ENCODE measurements at places on chromosomes 6 and 20.

- DNase-seq, result no peak
Measured at GRCh38 chr6:34904990-34905613, 16.0 kb downstream of the ANKS1A start.

DNA sequence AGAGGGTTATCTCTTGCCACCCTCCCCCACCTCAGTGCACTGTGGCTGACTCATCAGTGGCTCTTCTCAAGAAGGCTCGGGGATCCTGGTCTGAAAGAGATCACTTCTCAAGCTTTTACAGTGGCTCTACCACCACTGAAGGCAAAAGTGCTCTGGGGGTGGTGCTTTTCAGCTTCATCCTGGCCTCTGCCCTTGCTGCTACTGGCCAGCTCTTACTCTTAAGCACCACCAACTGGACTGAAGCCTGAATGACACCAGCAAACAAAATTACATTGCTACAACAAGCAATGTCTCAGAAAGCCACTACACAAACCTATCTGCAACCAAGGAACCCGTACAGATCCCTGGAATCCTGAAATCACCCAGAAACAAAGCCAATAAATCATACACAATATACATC is 402.1 kb downstream of the EPHA7 start:
- no peak for DNase-seq

GRCh38 chr6:31351033-31351380 is 6.0 kb downstream of the HLA-B start:
- no peak for DNase-seq

GRCh38 chr20:43102394-43102793 is 87.3 kb downstream of the PTPRT start:
- no peak for DNase-seq

- no peak for DNase-seq
Measured at GRCh38 chr6:108797951-108798669, 50.1 kb upstream of the ARMC2 start.

DNA sequence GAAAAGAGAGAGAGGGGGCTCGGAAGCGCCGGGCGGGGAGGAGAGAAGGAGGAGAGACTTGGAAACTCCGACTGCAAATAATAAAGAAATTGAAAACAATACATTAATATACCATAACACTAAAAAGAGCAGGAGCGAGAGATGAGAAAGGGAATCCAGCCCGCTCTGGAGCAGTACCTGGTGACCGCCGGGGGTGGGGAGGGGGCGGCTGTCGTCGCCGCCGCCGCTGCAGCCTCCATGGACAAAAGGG is 338 bp downstream of the E2F3 start:
- DNase-seq, result no peak

- DNase-seq, result no peak
Measured at GRCh38 chr20:63180569-63181185, 35.3 kb downstream of the YTHDF1 start.

DNA sequence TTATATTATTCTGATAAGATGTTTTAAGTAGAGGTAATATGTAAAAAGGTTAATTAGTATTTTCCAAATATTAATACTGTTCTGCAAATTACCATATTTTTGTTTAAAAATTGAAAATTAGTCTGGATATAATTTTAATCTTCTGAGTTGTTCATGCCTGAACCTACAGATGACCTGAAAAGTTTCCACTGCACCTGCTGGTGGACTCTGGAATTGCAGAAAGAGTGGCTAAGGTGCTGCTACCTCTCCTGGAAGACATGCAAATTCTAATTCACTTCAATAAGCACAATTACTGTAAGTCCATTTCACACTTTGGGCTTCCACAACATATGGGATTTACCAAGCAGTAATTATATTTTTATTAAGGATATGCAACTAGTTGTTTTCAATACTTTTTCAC is 77.7 kb upstream of the OLIG3 start:
- no peak for DNase-seq

DNA sequence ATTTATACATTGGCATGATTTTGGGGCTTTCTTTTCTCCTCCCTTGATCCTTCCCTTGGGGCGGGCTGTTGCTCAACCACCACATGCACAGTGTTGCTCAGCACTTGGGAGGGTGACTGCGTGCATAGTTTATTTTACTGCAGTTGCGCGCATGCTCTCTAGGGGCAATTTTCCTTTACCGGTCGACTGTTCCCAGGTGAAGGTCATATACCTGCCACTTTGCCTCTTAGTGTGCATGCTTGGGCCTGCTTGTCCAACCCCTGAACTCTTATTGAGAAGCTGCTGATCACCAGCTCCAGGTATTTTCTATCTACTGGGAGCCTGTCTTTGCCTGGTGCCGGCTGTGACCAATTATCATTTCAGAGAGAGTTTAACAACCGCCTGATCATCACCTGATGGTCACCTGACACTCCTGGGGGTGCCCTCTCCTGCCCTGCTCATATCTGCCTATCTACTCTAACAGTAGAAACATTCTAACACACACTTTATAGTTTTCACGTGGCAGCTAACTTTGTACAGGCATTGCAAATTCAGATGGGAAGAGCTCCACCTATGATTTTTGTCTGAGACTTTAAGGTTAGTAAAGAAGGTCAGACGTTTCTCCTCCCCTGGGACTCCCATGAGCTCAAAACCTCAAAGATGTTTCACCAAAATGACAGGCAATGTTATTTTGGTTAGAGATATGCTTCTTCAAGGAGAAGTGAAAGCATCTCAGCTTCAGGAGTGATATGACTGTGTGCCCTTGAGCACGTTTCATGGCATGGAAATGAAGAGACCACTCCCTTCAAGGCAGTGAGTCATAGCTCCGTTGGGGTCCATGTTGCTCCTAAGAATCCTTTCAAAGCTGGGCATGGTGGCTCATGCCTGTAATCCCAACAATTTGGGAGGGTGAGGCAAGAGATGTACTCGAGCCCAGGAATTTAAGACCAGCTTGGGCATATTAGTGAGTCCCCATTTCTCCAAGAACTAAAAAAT is 227.5 kb upstream of the MYLIP start:
- DNase-seq, result peak; percentile 61

Data from lower leg skin (tissue), 4 donors.